Peyer's patch (tissue), 4 donors: ENCODE measurements at places on chromosomes 13 and 19.

DNA sequence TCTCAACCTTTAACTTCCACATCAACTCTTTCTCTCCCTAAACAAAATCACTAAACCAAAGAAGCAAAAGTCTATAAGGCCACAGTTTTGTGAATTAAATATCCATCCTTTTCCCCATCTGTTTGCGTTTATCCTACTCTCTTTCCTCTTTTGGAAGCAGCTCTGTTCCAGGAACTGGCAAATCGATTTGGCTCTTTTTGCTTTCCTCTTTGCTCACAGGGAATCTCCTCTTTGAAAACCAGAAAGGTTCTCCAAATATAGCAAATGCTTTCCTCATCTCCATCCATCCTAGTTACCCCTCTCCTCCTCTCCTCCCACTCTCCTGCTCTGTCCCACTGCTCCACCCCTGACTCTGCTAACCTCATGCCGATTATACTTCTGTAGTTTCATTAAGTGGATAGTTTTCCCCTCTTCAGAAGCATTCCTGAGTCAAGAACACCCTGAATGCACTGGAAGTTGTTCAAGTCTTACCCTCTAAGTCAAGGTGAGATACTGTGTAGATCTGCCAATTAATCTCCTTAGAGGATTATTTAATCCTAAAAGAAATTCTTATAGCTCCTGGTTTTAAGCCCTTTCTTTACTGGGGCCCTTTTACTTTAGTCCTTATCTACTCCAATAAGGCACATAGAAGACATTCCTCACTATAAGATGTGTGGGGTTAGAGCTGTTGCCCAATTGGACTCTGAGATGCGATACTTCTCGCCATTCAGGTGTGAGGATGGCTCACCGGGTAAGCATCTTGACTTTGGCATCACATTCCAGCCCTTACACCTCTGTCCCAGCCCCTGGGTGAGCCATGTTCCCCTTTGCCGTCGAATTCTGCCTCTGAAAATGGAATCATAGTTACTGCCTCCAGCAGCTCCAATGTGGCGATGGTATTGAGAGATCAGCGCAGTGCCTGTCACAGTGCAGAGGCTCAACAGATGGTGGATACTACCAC is 67.6 kb downstream of the COL4A2 start:
- no peak for DNase-seq

DNA sequence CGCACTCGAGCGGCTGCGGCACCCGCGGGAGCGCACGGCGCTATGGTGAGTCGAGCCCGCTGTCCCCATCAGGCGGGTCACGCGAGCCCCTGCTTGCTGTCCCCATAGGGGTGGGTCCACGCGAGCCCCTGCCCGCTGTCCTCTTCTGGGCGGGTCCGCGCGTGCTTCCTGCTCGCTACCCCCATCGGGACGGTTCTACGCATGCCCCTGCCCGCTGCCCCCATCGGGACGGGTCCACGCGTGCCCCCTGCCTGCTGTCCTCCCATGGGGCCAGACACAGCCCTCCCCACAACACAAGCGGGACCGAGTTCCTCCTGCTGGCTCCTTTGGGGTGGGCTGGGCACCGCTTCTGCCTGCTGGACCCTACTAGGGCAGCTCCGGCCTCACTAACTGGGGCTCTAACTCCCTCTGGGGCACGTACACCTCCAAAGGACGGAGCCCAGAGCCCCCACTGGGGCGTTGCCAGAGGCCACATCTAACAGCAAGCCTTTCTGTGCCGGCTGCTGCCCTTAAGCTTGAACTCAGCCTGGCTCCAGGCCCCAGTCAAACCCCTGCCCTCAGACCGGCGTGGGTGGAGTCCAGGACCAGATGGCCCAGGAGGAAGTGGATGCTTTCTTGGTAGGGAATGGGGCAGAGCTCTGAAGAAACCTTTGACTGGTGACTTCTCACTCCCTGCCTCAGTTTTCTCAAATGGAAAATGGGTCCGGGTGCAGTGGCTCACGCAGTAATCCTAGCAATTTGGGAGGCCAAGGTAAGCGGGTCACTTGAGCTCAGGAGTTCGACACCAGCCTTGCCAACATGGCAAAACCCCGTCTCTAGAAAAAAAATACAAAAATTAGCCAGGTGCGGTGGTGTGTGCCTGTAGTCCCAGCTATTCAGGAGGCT is 722 bp downstream of the COLGALT1 start:
- peak; percentile 78 for DNase-seq

GRCh38 chr19:7917267-7918061 is 2.7 kb upstream of the SNAPC2 start:
- DNase-seq, result peak; percentile 75

GRCh38 chr13:89150362-89150761 is 1479.2 kb downstream of the SLITRK5 start:
- no peak for DNase-seq

DNA sequence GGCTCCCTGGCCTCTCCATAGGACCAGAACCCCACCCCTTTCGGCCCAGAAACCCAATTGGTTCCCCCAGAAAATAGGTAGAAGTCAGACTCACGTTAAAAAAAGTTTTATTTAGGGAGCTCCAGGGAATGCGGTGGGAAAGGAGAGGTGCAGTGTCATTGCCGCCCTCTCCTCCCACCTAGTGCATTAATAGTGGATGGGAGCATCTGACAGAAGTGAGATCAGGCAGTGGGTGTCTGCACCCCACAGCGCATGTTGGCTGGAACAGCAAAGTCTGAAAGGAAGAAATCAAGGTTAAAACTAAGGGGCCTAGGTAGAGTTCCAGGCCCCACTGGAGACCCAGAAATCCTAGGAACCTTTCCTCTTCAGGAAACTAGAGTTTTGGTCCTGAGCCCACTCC is 2.1 kb upstream of the PHLDB3 start:
- no peak for DNase-seq

DNA sequence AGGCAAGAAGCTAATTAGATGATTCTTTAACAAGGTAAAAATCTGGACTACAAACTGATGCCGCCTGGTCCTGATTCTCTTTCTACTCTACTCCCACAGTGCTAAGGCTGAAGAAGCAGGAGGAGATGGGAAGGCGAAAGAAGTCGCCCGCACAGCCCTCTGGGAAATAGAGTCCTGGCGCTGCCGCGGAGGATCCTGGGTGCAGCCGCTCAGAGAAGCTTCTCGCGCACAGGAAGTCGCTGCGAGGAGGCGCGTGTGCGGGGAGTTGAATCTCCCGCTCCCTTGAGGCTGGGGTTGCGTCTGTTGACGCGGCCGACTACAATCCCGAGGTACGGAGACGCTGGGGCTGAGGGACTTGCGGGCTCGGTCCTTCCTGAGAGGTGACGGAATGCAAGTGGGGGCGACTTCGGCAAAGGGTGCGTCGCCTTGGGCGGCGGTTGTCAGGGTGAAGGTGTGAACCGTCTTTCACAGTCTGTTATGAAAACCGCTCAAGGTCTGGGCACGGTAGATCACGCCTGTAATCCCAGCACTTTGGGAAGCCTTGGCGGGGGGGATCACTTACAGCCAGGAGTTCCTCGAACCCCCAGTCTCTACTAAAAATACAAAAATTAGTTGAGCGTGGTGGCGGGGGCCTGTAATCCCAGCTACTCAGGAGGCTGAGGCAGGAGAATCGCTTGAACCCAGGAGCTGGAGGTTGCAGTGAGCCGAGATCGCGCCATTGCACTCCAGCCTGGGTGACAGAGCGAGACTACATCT is at the start of gene ZNF473:
Gene ZNF473 (plus strand): TSS at position 212 of the 756 bp plus-strand sequence. CDS start 5,078 bp downstream, outside the sequence.
- DNase-seq, result peak; percentile 95
